Activated T-helper 9 cell treated with anti-CD3 and anti-CD28 coated beads, Interleukin-2, amount 50 U/mL, for 16 hours (primary cell): ENCODE measurements at places on chromosomes 16 and 17.

DNA sequence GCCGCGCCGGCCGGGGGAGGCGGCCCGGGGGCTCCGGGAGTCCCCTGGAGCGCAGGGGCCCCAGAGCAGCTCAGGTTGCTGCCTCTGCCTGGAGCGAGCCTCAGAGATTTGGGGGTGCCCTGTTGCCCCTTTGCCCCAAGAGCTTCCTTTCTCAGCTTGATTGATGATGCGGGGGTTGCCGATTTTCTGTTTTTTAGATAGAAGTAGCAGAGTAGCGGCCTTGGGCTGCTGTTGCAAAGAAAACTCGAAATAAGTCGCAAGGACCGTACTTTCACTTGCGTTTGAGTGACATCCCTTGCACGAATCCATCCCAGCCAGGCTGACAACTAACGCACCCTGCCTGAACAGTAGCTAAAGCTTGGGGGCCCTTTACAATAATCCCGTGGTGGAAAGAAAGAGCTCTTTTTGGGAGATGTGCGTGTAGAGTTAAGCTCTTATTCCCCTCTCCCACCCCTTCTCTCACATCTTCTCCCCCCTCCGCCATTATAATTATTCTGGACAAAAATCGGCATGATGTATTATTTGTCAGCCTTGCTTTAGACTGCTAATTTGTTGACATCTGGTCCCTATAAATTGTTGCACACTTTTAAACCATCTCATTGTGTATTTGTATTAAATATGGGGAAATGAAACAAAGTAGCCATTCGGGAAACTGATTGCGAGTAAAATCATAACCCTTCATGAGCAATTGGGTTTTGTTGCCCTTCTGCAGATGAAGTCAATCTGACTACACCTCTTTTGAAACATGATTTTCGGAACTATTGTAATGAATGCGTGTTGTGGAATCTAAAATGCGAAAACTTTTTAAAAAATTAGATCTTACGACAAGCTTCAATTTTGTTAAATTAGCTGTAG lies 873 bp downstream of the USP10 start:
- DNase-seq: peak; percentile 10

DNA sequence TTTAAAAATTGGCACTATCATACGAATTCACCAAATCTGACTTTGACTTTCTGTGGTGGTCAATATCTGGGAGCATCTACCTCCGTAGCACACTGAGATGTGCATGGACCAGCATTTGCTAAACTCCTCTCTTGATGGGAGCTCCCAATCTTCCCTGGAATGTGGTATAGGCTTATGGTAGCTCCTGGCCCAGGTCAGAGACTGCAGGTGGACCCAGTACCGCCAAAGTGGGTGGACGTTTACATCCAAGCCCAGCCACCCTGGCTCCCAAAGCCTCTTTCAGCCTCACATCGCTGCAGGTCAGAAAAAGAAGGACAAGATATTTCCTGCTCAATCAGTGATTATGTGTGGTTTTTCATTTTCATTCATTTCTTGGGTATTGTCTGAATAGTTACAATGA lies 43.1 kb upstream of the NKD1 start:
- DNase-seq: no peak

- no peak for DNase-seq
Observed at GRCh38 chr17:50484386-50485155, 5.9 kb downstream of the RSAD1 start.

- no peak for DNase-seq
Observed at GRCh38 chr16:62751218-62751617, 715.0 kb upstream of the CDH8 start.

- no peak for DNase-seq
Observed at GRCh38 chr17:49795372-49795771, 6.9 kb downstream of the KAT7 start.

GRCh38 chr16:87723226-87723623 lies 42.6 kb downstream of the KLHDC4 start:
- DNase-seq: no peak

- peak; percentile 1 for DNase-seq
Observed at GRCh38 chr16:21159281-21159951, 942 bp downstream of the LDAF1 start.

GRCh38 chr17:62045109-62045508 lies 20.0 kb downstream of the MED13 start:
- no peak for DNase-seq

DNA sequence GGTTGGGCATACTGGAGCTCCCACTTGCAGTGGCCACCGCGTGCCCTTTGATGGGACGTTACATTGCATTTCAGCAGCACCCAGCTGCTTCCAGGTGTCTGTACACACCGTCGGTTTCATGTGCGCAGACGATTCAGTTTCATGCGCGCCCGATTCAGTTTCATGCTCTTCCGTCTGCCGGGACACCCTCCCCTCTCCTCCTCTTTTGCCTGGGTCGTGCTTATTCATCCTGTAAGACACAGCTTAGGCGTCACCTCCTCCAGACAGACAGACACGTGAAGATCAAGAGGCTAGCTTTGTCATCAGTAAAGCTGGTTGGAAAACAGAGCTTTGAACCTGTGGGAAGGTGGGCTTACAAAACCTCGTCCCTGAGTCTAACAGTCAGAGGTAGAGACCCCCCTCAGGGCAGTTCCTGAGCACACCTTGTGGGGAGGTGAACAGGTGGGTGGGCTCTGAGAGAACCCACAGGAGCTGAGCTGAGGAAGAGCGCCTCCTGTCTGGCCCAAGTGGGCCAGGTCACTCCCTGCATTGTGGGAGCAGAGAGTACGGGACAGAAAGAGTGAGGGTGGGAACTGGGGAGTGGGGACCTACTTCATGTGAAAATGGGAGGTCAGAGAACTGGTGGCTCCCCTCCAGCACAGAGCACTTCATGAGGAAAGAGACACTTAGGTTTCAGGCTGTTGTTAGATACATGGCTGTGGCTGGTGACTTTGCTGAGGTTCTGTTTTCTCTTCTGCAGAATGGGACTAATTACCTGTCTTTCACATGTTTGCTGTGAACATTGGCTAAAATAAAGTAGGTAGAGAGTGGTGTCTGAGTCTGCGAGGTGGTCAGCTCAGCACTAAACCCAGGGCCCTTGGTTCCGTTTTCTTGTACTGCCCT lies 122.1 kb downstream of the SNX29 start:
- no peak for DNase-seq

- DNase-seq: no peak
Observed at GRCh38 chr17:67959510-67959909, 36.8 kb downstream of the C17orf58 start.

GRCh38 chr16:67013233-67013822 lies 15.6 kb upstream of the CBFB start:
- DNase-seq: no peak

- DNase-seq: no peak
Observed at GRCh38 chr16:8278031-8278580, 312.2 kb downstream of the TMEM114 start.

DNA sequence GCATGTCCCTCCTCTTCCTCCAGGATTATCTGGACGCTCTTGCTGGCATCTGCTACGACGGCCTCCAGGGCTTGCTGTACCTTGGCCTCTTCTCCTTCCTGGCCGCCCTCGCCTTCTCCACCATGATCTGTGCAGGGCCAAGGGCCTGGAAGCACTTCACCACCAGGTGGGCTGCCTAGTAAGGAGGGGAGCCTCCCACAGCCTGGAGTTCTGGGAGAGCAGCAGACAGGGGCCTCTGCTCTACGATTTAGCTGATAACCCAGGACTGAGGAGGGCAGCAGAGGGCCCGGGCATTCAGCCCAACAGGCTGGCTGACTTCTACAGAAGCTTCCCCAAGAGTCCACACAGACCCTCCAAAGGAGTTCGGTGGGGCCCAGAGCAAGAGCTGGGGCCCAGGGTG lies 21.8 kb upstream of the DNAI2 start:
- no peak for DNase-seq

GRCh38 chr17:28724500-28725165 lies 1.4 kb downstream of the TLCD1 start:
- no peak for DNase-seq

DNA sequence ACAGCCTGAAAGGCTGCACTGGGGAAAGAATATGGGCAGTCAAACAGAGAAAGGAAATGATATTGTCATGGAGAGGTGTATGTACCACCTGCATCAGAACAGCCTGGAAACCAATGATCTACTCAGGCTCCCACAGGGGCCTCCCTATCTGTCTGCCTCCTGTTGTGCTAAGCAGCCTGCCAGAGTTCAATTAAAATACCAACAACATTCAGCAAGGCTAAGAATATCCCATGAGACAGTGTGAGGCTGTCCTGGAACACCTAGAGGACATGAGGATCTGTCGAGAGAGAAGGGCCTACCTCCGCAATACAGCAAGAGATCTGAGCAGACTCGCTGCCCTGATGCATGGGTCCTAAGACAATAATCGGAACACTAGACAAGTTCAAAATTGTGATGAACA lies 8.4 kb downstream of the FXR2 start:
- DNase-seq: no peak

DNA sequence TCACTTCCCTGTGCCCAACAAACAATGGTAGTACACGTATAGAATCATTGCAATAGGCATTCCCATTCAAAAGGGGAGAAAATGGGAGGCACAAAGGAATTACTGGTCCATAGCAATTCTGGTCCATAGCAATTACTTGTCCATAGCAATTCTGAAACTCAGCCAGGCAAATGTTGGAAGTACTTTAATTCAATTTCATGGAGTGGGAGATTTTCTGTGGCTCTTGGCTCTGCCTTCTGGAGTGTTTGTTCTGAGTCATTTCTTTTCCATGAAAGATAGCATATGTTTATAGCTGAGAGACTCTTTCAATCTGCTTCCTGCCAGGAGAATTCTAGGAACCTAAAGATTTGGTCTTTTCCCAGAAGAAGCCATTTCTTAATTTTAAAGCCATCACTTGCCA lies 182.8 kb upstream of the ELAC2 start:
- DNase-seq: no peak

GRCh38 chr17:5571281-5571680 lies 13.0 kb downstream of the NLRP1 start:
- DNase-seq: no peak

GRCh38 chr17:17381446-17382064 lies 78.4 kb downstream of the NT5M start:
- DNase-seq: no peak

DNA sequence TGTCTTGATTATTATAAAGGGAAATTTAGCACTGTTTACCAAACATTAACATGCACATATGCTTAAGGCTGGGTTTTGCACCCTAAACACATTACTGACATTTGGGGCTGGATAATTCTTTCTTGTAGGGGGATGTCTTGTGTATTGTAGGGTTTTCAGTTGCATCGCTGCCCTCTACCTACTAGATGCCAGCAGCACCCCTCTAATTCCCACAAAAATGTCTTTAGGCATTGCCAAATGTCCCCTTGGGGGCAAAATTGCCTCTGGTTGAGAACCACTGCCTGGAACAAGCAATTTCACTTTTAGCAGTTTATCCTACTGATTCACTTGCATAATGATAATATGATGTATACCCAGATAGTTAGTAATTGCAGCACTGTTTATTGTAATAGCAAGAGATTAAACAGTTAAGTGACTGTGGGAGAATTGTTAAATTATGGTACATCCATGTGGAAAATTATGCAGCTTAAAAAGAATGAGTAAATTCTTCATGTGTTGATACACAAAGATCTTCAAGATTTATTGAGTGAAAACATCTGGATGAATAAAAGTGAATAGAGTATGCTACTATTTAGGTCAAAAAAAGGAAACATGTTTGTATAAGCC lies 18.4 kb downstream of the PRSS54 start:
- no peak for DNase-seq

DNA sequence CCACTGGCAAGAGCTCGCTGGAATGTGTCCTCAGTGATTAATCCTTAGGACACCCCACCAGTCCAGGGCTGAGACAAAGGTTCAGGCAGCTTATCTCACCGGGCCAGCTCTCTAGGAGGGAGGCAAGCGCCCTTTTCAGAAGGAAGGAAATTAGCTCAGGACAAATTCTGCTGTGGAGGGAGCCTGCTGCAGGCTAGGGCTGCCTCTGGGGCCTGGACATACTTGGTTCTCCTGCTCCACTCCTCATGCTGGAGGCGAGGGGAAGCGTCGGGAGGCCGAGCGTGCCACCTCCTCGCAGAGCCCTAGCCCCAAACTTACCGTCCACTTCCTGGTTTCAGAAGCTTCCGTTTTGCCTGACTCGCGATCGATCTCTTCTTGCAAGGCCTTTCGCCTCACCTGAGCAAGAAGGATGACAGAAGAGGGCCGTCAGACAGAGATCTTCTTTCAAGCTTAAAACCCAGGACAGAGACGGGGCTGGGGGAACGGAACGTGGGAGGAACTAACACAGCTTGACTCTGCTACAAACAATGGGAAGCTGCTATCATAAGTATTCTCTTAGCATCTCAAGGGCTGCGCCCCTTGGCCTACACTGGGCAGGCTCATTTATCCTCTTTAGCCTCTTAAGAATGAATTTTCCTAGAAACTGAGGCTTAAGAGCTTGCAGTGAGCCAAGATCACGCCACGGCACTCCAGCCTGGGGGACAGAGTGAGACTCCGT lies 7.7 kb downstream of the KNOP1 start:
- DNase-seq: no peak

DNA sequence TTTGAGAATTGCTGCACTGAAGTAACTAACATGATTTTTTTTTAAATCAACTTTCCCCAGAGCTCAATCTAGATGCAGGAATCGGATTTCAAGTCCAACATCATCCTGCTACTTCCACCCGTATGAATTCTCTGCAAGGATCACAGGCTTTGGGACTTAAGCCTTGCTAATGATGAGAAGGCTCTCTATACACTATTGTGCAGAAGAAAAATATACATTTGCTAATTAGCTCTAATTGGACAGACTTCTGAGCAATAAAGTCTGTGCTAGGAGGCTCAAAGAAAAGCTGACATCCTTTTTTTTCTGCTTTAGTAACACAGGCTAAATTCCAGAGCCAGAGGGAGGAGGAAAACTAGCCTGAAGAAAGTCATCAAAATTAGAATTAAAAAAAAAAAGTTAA lies 433.6 kb downstream of the PMP22 start:
- no peak for DNase-seq

- peak; percentile 27 for DNase-seq
Observed at GRCh38 chr17:38798614-38799500, 499 bp downstream of the PIP4K2B start.

GRCh38 chr17:82103553-82104451 lies 5.8 kb upstream of the FASN start:
- DNase-seq: no peak

- no peak for DNase-seq
Observed at GRCh38 chr17:13420418-13420826, 181.3 kb downstream of the HS3ST3A1 start.

DNA sequence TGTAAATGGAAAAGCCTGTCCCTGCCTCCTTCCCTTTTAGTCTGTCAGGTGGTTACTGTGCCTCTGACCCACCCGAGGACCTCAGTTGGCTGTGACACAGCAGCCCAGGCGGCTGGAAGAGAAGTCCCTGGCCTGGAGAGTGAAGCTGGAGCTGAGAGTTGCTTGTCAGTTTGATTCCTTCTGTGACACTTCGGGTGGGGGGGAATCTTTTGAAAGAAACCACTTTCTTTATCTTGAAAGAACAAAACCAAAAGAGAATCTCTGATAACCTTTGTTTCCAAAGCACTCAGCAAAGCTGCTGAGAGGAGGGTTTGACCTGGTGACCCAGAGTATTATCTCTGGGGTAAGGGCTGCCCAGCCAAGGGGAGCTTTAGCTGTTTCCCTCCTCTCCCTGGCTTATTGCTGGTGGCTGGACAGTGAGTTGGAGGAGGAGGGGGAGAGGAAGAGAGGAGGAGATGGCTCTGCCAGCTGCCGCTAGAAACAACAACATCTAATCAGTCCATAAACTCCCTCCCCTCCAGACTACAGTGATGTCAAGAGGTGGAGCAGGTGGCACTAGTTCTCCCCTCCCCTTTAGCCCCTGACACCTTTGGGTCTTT lies 34.0 kb downstream of the YPEL2 start:
- DNase-seq: no peak
